ENCODE measurements at places on chromosomes 12 and 14.

GRCh38 chr12:6569312-6569711 is 1.2 kb upstream of the NOP2 start:
- no peak for DNase-seq

- no peak for DNase-seq
Measured at GRCh38 chr12:95066091-95066855, 7.1 kb downstream of the NR2C1 start.

DNA sequence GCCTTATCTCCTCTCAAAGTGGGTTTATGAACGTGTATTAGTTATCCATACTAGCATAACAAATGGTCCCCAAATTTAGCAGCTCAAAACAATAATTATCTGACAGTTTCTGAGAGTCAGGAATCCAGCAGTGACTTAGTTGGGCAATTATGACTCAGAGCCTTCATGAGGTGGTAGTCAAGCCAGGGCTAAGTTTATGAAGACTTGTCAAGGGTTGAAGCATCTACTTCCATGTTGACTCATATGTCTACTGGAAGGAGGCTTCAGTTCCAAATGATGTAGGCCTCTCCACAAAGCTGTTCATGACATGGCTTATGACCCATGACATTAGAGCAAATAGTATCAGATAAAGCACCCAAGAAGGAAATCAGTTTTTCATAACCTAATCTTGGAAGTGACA is 73.2 kb downstream of the IPO8 start:
- DNase-seq, result no peak

DNA sequence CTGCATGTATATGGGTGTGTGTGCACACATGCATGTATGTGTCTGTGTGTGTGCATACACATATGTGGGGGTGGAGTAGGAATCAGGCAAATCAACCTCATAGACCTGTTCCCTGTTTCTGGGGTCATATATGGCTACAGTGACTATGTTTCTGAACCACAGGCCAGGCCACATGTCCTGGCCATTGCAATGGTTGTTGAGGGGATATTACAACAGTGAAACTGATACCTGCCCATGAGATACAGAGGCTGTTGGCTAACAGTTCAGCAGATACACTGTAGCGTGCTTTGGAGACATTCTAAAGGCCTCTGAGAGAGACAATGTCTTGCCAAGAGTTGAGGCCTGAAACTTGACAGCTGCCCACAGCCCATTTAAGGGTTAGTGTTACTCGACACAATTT is 47.3 kb upstream of the FOS start:
- DNase-seq, result no peak

DNA sequence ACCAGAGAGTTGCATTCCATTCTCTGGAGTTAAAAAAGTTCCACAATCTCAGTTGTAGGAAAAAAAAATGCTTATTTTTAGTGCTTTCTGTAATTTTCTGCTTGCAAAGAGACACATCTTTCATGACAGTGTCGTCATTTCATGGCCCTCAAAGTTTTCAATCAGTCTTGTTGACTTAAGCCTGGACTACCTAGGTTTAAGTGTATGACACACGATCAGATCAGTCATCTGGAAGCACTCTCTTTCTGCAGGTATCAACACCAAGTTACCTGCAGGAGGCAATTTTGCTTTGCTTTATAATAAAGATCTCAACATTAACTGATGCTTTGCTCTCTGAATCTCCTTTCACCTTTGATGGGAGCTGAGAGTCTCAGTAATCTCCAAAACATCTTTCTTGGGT is 251.6 kb downstream of the BCAT1 start:
- DNase-seq, result no peak

GRCh38 chr12:111411185-111411764 is 5.6 kb downstream of the SH2B3 start:
- no peak for DNase-seq

DNA sequence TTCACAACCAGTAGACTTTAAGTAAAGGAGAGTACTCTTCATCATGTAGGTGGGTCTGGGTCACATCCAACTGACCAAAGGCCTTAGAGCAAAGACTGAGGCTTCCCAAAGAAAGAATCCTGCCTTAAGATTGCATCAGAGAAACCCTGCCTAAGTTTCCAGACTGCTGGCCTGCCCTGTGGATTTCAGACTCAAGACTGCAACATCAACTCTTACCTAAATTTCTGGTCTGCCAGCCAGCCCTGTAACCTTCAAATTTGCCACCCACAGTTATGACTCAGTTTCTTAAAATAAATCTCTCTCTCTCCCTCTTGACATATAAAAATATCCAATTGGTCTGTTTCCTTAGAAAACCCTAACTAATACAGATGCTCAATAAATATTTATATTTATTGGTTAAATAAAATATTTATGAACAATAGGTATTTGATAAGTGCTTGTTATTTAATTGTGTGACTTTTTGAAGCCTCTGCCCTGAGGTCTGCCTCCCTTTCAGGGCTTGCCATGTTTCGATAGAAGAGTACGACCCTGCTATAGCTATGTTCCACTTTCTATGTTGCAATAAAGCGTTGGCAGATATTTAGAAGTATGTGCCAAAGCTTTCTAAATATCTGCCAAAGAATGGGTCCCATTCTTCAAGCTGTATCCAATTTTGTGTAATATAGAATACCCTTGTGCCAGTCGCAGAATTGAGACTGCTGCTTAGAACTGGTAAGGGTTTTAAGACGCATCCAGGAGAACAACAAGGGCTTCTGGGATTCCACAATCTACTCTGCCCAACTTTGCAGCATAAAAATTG is 65.7 kb downstream of the TMEM30B start:
- no peak for DNase-seq

GRCh38 chr12:53054112-53054878 is 4.4 kb downstream of the TNS2 start:
- DNase-seq, result no peak

DNA sequence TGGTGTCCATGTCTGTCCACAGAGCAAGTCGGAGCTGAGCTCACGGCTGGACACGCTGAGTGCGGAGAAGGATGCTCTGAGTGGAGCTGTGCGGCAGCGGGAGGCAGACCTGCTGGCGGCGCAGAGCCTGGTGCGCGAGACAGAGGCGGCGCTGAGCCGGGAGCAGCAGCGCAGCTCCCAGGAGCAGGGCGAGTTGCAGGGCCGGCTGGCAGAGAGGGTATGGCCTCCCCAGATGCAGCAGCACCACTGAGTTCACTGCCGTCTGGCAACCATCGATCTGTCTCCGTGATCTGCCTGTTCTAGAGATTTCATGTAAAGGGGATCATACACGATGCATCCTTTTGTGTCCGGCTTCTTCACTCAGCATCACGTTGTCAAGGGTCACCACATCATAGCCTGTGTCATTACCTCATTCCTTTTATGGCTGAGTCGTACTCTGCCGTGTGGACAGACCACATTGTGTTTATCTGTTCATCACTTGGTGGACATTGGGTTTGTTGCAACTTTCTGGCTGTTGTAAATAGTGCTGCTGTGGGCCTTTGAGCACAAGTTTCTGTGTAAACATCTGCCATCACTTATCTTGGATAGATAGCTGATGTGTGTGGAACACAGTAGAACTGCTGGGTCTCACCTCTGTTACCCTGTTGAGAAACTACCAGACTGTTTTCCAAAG is 21.9 kb downstream of the HIP1R start:
- no peak for DNase-seq

- no peak for DNase-seq
Measured at GRCh38 chr12:131105351-131105735, 151.6 kb downstream of the ADGRD1 start.

DNA sequence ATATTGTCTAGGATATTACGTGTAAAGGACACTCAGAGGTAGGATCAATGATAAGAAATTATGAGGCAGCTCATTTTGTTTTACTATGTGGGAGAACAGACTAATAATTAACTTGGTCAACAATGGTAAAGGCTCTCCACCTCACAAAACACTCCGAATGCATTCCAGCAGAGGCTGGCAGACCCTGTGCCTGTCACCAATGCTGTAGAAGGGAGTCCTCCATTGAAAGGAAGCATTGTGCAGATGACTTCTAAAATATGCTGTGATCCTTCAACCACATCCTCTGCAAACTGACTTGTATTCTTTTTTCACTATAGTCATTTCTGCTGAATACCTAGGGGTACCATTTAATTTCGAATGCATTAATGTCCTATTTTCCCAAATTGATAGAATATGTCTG is 119.6 kb upstream of the EEA1 start:
- no peak for DNase-seq

DNA sequence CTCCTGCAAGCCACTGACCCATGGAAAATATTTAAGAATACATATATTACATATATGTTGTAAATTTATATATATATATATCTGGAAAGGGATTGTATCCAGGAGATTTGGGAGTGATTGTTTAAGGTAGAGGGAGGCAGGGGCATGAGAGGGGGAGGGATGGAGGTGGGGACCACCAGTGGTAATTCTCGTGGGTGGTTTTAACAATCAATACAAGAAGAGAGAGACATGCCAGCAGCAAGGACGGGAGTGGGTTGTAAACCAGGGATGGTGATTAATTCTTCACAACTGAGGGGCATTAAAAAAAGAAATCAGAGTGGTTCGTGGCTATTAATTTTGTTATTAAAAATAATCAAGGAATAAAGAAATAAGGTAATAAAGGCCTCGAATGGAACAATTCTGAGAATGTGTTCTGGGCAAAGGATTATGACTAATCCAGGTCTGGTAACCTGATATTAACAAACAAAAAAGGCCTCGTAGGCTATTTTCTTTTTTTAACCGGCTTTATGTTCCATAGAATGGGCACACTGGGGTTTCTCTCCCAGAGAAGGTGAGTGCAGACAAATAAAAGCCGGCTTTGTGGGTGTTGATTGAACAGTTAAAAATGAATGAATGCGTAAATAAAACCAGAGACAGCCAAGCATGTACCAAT is 8.3 kb upstream of the RTL1 start:
- DNase-seq, result no peak
